ENCODE measurements at places on chromosomes 1 and 21.

- no peak for DNase-seq
These were observed 119.6 kb downstream of the HUNK start for GRCh38 chr21:31992391-31992790.

- DNase-seq = no peak
These were observed 18.6 kb downstream of the ZBTB40 start for GRCh38 chr1:22470227-22470626.

DNA sequence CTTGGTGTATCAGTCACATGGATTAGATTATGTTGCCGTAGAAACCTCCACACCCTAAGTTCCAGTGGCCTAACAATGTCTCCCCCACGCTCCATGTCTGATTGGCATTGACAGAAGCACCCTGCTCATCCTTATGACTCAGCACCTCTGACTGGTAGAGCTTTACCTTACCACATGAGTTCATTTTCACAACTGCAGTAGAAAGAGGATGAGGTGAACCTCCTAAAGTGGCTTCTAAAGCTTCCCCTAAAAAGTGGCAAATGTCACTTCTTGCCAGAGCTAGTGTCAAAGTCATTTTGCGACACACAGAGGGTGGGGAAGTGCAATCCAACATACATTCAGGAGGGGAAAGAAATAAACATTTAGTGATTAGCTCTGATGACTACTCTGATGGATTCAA is 30.6 kb upstream of the LYPD8 start:
- no peak for DNase-seq

- no peak for DNase-seq
These were observed 5.7 kb upstream of the ATG4C start for GRCh38 chr1:62778208-62778607.

- no peak for DNase-seq
These were observed 182.3 kb downstream of the FCRL5 start for GRCh38 chr1:157369808-157370521.

GRCh38 chr1:181124291-181124751 is 35.8 kb downstream of the IER5 start:
- no peak for DNase-seq

DNA sequence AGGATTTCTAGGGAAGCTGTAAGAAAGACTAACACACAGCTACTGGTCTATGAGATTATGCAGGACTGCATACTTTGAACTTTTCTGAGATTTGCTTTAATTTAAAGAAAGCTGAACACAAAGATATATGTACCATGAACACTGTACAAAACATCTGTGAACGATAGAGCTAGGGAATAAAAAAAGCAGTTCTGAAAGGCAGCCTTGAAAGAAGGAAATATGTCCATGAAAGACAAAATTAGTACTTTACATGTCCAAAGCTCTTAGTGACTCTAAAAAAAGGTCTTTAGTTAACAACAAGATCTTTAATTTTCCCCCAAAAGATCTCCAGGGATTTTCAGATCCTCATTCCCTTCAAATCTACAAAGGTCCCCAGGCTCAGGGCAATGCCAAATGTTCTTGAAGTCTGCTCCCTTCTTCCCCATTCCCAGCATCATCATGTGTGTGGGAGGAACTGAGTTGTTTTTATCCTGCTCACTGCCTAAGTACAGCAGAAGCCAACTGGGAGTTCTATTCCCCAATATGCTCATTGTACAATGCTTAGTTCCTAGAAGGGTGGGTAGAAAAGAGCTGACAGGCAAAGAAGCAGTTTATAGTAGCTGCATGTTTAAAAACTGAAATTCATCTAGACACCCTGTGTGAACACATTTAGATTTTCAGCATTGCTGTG is 60.1 kb upstream of the PTCH2 start:
- DNase-seq = no peak

DNA sequence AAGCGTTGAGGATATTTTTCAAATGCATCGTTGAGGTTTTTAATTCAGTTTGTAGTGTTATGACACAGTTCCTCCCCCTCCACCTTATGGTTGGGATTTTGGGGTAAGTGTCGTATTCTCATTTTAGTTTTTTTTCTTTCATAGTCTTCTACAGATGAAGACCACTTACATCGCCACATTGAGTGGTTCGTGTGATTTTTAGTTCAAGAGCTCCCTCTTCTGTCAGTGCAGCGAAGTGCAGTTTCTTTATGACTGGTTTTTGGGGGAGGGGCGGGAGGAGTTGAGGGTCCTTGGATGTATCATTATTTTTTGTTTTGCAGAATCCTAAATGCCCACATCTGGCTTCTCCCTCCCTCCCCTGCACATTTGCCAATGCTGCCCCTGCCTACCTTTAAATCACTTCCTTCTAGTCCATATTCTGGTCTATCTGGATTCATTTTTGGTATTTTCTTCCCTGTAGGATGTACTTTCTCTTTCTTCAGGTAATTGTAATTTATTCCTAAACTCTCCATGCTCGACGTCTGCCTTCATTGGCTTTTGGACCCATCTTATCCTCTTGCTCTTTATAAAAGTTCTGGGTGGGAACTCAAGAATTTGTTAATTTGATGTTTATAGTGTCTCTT is 433.1 kb downstream of the CAMTA1 start:
- no peak for DNase-seq

DNA sequence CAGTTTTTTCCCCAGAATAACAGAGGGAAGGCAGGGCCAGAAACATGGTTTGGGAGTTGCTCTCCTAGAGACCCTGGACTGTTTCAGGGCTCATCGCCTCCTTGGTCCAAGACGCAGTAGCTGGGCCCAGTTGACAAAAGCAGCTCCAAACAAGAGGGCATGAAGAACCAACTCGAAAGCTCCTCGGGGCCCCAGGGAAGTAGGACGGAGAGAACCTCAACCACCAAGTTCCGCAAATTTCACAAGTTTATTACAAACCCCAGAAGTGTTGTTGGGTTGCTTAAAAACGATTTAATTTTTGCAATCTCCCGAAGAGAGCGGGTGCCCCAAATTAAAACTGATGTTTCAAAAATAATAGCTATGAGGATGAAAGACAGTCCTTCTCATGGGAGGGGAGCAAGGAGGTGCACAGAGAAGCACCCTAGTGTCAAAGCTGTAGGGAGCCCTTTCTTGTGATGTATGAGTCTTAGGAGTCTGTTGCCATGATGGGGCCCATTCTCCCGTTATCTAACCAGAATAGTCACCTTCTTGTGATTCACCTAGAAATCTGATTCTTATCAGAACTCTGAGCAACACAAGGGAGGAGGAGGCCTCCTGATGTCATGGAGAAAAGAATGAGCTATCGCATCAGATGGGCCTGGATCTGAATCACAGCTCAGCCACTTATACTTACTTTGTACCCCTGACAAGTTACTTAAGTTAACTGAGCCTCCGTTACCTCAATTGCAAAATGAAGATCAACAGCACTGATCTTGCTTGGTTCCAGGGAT is 165.7 kb upstream of the IRF2BP2 start:
- no peak for DNase-seq

DNA sequence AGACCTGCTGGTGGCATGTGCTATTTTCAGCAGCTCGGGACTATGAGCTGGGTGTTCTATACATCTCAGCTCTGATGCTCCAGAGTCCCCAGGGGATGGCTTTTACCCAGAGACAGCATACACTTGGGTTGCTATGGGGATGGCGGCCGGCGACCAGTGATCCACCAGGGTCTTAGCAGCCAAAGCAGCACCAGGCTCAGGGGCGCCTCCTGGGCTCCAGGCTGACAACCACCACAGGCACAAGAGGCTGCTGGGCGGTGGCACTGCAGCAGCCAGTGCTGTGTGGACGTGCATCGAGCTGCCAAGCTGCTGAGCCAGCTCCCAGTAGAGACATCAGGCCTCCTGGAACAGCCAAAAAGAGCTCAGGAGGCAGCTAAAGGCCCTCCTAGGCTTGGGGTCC is 37.6 kb upstream of the CLSTN1 start:
- no peak for DNase-seq

DNA sequence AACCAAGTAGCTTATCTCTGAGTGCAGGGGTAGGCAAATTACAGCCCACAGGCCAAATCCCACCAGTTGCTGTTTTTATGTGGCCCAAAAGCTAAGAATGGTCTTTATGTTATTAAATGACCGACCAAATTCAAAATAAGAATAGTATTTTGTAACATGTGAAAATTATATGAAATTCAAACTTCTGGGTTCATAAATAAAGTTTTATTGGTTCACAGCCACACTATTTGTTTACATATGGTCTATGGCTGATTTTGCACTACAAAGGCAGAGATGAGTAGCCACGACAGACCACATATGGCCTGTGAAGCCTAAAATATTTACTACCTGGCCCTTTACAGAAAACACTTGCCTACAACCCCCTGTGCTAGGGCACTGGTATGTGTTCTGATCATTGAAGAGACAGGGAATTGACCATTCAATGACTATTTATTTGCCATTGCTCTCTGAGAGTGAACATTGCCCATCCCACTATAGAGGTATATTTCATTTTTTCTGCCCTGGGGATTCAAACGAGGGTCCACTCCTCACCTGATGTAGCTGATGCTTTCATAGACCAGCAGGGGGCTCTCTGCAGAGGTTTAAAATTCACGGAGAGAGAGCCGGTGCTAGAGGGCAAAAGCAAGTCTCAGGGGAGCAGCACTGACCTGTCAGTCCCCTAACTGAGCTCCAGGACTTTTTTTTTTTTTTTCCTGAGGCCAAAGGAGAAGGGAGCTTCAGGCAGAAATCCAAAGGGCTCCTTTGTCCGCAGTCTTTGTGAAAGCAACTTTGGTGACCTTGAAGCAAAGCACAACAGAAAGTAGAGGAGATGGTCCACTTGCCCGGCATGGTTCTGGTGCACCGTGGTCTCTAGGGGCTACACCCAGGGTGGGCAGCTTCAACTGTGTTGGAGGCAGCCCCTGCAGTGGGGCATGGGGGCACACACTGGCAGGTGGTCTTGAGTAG is 7.3 kb upstream of the GNL2 start:
- no peak for DNase-seq

DNA sequence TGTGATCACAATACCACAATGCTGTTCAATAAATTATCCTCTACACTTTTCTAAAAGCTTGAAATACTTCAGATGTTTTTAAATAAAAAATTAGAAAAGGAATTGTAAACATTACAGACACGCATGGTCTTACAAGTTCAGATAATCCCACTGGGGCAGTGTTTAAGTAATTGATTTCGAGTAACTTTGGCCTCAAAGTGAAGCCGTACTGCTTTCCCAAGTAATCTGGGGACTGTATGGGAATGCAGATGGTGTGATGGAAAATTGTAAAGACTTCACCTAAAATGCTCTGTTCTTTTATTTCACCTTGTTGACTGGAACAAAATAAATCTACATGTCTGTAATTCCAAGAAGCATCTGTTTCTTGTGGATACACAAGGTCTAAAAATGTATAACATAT is 401.7 kb upstream of the LYPLAL1 start:
- DNase-seq = no peak
